ENCODE measurements at places on chromosomes 1 and 21.

- DNase-seq, result no peak
Measured at GRCh38 chr21:42964546-42965210, 9.7 kb upstream of the PKNOX1 start.

DNA sequence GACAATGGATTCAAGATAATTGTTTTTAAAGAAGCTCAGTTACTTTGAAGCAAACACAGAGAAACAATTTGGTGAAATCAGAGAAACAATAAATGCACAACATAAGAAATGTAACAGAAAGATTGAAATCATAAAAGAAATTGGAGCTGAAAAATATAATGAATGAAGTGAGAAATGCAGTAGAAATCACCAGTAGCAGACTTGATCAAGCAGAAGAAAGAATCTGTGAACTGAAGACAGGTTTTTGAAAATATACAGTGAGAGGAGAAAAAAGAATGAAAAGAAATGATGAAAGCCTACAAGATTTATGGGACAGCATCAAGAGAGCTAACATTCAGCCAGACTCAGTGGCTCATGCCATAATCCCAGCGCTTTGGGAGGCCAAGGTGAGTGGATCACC is 4.2 kb upstream of the SELP start:
- DNase-seq, result no peak

- DNase-seq, result no peak
Measured at GRCh38 chr1:222018041-222018440, 276.2 kb upstream of the DUSP10 start.

DNA sequence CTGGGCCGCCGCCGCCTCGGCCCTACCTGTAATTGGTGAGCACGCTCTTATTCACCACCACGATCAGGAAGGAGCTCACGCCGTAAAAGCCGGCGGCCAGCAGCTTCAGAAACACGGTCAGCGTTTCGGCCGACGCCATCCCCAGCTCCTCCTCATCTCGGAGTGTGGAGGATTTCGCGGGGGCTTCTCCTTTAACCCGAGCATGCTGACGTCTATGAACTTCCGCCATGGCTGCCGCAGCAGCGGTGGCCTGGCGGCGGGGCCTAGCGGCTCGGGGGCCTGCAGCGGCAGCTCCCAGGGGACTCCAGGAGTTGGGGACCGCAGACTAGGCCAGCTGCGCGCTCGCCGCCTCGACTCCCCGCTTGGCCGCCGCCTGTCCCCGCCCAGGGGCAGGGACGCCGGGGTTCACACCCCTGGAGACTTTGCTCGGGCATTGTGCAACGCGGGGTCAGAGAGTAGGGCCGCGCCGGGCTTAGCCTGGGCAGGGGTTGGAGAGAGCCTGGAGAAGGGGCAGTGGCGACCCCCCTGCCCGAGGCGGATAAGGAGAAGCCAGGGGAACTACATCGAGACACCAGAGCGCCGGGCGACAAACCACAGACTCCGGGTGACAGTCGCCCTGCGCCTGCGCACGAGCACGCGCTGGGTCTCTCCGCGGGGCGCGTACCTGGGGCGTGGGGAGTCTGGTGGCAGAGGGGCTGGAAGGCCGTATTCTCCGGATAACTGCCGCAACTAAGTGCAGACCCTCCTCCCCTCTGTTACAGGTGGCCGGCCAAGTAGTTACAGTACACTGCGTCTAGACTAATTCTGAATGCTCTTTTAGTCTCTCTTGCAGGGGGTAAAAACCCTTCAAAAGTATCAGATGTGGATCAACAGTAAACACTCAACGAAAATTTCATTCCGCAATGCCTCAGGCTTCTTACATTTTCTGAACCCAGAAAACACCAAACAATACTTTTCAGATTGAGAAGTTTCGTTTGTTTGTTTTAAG is at the start of gene SLC35D1:
TSS of gene SLC35D1 (minus strand) at position 364 of the 988 bp plus-strand sequence. CDS start at position 229, 135 bp downstream.
- DNase-seq, result no peak

- DNase-seq, result no peak
Measured at GRCh38 chr1:225427235-225428067, at the start of gene LBR. Gene LBR, minus strand, starts transcription at chr1:225428038. Its CDS starts 3,963 bp downstream, at chr1:225424075.

GRCh38 chr1:85275701-85276214 is 674 bp downstream of the BCL10 start:
- no peak for DNase-seq

- no peak for DNase-seq
Measured at GRCh38 chr1:235648954-235649367, 623 bp downstream of the GNG4 start.

DNA sequence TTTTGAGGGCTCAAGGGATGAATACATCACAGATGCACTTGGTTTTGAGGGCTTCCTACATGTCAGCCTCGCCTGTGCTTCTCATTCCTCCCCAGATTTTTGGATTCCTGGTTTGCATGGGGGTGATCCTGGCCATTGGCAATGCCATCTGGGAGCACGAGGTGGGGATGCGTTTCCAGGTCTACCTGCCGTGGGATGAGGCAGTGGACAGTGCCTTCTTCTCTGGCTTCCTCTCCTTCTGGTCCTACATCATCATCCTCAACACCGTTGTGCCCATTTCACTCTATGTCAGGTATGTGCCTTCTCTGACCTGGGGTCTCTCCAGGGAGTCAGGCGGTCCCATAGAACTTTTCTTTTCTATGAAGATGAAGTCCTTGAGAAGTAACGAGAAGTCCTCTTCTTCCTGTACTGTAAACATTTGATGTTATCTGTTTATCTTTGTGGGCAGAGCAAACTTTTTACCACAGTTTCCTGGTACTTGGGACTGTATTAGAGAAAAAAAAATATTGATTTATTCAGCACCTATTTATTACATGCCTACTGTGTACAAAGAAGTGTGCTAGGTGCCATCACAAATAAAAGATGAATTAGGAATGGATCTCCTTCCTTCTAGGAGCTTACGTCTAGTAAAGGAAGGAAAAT is 12.0 kb downstream of the ATP8B2 start:
- DNase-seq, result no peak

DNA sequence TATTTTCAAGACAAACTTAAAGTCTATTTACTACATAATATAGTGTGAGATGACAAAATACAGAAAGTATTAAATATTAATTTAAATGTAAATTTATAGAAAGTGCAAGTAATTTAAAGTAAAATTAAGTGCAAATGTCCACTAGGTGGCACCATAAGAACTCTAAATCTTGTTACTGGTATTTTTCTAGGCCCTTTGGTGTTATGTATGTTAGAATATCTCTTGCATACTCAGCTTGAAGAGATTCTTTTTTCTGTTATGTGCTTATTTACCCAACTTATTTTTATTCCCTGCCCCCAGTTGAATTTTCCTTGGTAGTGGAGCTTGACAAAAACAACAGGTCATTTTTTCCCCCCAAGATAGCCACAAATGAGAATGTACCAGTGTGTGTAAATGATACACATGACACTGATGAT is 71.5 kb downstream of the RPS6KC1 start:
- DNase-seq, result peak; percentile 6
